ENCODE measurements at places on chromosomes 3 and 15.

DNA sequence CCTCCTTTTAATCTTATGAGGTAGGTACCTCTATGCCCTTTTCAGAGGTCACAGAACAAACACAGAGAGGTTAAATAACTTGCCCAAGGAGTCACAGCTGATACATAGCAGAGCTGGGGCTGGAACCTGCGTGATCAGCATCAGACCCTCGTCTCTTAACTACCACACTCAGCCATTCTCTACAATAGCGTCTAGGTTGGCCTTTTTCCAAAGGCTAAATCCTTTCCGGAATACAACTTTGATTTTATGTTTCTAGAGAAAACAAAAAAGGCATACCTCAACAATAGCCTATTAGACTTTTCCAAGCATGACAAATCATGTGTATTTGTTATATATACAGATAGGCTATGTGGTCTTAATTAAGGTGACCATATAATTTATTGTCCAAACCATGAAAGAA is 187.2 kb downstream of the RORA start:
- DNase-seq = no peak

DNA sequence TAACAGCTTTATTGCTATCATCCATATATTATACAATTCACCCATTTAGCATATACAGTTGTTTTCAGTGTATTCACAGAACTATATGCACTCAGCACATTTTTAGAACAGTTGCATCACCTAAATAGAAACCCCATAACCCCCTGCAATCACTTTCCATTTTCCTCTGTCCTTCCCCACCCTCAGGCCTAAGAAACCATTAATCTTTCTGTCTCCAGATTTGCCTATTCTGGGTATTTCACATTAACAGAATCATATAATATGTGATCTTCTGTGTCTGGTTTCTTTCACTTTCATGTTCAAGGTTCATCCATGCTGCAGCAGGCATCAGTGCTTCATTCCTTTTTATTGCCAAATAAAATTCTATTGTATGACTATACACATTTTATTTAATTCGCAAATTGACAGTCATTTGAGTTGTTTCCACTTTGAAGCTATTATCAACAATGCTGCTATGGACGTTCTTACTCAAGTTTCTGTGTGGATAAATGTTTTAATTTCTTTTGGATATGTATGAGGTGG is 39.8 kb downstream of the ADAMTS17 start:
- no peak for DNase-seq

- no peak for DNase-seq
Measured at GRCh38 chr3:77342688-77343087, 302.8 kb downstream of the ROBO2 start.

DNA sequence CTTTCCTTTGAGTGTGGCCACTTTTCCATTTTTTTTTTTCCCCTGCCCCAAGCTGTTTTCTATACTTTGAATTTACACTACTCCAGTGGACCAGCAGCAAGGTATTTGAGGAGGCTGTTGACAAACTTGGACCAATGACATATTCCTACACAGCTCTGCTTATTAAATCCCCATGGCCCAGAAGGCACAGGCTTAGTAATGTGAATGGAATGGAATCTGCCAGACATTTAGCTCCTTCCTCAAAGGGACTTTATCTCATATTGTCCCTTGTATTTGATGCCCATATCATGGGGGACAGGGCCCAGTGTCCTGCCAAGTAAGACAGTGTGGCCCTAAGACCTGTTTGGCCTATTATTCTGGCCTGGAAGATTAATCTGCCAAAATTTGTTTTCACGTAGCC is 107.5 kb downstream of the CHCHD6 start:
- no peak for DNase-seq

DNA sequence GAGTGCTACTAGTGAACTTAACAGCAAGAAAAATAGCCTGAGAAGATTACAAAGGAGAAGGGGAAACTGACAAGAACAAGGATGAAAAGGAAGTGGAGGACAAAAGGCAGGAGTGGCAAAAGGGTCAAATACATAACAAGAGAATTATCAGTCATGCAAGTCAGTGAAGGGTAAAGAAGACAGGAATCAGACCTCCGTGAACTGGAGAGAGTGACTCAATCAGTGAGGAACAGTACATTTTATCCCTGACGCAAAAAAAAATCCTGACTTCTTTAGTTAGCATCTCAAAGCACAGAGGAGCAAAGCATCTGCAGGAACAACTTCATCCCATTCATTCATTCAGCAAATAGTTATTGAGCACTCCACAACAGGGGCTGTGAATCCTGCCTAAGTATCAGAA is 97.8 kb downstream of the SST start:
- DNase-seq = no peak

DNA sequence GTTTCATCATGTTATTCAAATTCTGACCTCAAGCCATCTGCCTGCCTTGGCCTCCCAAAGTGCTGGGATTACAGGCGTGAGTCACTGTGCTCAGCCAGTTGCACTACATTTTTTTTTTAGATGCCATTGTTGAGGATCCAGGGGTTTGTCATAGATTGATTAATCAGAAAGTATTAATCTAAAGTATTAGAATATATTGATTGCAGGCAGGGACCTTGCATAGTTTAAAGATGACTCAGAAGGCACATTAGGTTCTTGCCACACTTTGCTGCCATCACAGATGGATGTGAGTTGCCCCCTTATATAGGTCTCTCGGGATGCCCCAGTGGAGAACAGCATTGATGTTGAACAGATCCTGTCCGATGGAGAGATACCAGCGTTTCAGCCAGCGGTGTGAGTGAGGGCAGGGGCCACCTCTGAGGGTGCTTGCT is 41.1 kb downstream of the IGF1R start:
- DNase-seq = no peak

DNA sequence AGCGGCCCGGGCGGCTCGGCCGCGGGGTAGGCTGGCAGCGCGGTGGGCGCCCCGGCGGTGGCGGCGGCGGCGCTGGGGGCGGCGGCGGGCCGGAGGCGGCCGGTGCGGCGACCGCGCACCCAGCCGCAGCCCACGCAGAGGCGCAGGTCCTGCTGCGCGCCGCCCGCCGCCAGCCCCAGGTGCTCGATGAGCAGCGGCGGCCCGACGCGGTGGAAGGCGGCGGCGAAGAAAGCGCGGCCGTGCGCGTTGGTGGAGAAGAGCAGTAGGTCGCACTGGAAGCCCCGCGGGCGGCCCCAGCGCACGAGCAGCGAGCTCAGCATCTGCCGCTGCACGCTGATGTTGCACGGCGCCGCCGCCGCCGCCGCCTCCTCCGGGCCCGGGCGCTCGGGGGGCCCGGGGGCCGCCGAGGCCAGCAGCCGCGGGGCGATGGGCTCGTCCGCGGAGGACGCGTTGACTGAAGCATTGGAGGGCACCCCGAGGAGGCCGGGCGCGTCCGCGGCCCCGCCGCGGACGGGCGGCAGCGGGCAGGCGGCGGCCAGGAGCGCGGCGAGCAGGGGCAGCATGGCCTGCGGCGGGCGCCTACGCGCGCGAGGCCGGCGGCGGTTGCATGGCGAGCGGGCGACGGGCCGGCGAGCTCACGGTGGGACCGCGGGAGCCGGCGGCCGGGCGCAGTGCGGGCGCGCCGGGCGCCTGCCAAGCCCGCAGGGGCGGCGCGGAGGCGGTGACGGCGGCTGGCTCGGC is 452 bp downstream of the TMEM158 start:
- no peak for DNase-seq

- DNase-seq = no peak
Measured at GRCh38 chr3:21744793-21745192, 6.2 kb downstream of the ZNF385D start.

GRCh38 chr3:177595530-177596188 is 398.4 kb upstream of the TBL1XR1 start:
- no peak for DNase-seq

DNA sequence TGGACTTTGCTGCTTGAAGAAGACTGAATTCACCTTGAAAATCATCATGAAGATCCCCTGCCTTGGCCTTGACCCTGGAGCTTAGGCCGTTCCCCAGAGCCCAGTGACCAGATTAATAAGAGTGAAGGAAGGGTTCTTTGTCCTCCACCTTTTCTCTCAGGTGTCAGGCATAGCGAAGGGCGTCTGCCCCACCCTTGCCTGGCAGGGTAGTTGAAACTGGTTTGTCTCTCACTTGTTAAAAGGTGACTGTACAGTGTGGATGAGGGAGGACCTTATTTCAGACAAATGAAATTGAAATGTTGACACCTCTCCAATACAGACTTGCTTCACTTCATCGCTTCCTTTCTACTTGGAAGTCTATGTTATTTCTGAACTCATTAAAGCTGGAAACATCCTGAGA is 223.7 kb upstream of the BHLHE40 start:
- DNase-seq = no peak

DNA sequence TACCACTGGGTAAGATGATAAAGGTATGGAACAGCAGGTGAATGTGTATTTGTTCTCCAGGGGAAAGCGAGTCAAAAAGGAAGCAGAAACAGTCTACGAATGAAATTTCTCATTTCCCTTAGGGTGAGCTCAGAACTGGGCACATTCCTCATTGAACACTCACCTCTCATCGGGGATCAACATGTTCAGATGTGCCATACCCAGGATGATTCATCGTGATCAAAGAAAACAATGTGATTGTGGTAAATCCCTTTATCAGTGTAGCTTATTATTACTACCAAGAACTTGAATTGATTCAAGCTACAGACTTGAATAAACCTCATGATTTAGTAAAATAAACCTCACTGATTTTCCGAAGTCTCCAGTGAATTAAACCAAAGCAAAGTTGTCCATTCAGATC is 72.1 kb downstream of the GJD2 start:
- no peak for DNase-seq

DNA sequence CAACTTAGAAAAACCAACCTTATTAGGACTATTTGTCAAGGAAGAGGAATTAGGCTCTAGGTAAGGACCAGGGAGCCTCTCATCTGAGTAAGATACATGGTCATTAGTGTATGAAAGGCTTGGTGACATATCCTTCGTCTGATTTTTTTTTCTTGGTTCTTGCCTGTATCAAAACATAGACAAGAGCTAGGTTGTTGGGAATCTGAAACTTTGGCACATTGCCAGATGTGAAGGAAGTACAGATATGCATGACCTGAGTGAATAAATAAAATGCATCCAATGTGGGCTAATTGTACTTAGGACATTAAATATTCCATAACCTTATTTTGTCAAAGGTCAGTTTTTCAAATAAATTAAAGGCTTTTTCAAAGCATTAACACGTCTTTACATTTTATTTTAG is 151.8 kb downstream of the SYNPR start:
- DNase-seq = no peak

DNA sequence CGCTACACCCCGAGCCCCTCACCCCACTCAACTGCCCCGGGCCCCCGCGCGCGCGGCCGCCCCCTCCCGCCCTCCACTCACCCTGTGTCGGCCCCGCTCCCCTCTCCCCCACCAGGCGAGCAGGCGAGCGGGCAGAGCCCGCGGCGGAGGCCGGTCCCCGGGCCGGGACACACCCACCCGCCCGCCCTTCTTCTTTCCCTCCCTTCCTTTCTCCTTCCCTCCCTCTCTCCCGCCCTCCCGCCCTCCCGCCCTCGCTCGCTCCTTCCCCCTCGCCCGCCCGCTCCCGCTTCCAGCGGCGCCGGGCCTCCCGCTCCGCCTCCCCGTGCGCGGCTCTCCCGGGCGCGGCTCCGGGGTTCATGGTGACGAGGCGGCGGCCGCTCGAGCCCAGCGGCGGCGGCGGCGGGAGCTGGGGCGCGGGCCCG is at the start of gene CTDSPL:
TSS of gene CTDSPL (plus strand) at position 261 of the 422 bp plus-strand sequence. CDS start 320 bp downstream, outside the sequence.
- DNase-seq = peak; percentile 50

GRCh38 chr3:15324379-15324808 is 8.0 kb downstream of the SH3BP5 start:
- DNase-seq = no peak

DNA sequence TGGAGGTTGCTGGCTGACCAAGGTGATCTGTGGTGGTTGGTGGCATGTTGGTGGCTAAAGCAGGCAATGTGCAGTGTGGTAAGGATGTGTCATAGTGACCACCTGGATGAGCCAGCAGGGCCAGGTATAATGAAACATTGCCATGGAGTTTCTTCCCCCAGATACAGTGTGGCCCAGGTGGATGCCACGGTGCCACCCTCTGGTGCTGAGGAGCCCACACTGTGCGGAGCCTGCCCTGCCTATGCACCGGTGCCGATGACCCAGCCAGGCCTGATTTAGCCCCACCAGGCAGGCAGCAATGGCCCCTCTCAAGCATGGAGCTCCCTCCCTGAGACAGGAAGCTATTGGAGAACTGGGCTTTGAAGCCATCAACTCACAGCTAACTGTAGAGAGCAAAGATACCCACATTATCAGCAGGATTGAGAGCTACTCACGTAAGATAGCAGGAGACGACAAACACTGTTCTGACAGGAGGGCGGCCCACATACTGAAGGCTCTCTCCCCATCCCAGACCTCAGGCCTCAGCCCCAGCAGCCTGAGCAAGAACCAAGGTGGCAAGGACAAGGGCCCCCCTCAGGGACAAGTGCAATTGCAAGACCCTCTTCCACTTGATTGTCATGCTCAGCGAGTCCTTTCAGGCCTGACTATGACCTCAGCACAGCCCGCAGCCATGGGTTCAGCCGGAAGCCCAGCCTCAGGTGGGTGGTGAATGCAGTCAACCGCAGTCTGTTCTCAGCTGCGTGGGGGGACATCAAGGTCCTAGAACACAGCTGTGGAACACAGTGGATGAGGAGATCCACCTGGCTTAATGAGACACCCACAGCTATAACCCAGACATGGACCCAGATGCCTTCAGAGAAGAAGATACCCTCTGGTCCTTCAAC is 82.8 kb upstream of the CDV3 start:
- DNase-seq = no peak

GRCh38 chr15:68969298-68969697 is 39.0 kb downstream of the SPESP1 start:
- no peak for DNase-seq

- DNase-seq = no peak
Measured at GRCh38 chr3:66655044-66655443, 154.2 kb upstream of the LRIG1 start.

DNA sequence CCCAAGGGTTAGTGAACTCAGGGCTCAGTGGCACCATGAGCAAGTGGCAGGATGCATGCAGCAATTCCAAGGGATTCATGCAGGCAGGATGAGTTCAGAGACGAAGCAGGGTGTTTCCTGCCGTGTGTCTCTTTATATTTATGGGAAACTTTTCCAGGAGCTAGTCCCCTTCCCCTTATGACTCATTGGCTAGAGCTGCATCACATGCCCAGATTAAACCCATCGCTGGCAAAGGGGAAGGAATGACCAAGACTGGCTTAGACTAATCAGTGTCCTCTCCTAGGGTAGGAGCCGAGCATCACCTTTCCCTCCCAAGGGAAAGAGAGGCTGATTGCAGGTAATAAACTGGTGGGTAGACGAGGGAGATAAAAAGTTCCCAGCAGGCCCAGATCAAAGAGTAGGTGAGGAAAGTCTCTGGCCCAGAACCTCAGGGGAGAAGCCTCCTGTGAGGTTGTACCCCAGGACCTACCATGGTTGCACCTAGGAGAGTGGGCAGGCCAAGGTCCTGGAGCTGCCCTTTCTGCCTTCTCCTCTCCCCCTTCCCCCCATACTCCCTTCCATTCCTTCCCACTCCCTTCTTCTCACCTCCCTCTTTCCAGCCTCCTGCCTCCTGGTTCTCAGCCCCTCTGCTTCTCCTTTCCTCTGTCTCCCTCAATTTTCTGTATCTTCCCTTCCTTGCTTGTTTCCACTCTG is 67.8 kb upstream of the ITGA11 start:
- DNase-seq = no peak

All from suppressor macrophage treated with lipopolysaccharide for 1 hour (primary cell).